ENCODE measurements at places on chromosomes 2 and 18.

- DNase-seq, result no peak
Measured at GRCh38 chr2:120531365-120531764, 185.4 kb downstream of the INHBB start.

GRCh38 chr2:160694631-160695030 lies 201.0 kb upstream of the RBMS1 start:
- DNase-seq, result no peak

GRCh38 chr2:209441541-209441940 lies 17.7 kb downstream of the MAP2 start:
- DNase-seq, result no peak

- DNase-seq, result no peak
Measured at GRCh38 chr18:41992066-41992465, 37.0 kb downstream of the PIK3C3 start.

DNA sequence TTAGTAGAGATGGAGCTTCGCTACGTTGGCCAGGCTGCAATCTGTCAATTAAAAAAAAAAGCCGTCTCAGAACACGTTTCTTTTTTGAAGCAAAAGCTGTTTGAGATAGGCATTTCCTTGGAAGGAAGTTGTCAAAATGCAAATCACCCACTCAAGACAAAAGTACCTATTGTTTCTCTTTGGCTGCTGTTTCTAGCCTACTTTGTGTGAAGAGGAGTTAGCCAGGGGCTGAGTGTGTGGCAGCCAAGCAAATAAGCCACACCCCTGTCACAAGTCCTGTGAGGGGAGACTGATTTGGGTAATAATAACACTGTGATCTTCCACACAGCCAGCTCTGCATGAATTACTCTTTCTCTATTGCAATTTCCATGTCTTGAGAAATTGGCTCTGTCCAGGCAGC lies 47.4 kb upstream of the CDCA7 start:
- DNase-seq, result no peak

DNA sequence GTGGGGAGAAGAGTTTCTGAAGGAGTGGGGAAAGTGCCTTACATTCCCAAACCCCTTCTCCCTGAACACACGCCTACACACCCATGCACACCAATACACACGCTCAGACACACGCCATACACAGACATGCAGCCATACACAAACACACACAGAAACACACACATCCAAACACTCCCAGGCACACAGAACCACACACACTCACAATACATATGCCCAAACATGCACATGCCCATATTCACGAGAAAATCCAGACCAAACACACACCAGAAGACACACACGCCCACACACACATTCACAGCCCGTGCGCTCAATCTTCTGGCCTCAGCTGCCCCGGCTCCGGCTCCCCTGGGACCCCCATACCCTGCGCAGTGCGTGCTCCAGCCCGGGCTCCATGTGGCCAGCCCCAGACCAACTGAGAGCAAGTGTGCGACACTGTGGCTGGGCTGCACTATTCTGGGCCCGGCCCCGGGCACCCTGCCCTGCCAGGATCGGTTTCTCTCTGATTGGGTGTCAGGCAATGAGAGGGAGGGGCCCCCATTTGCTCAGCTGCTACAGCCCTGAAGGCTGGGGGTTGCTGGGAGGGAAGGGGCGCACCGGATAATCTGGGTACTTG lies at the start of gene PRKAG3:
Gene PRKAG3 (minus strand): TSS at position 426 of the 613 bp plus-strand sequence.
- DNase-seq, result no peak

DNA sequence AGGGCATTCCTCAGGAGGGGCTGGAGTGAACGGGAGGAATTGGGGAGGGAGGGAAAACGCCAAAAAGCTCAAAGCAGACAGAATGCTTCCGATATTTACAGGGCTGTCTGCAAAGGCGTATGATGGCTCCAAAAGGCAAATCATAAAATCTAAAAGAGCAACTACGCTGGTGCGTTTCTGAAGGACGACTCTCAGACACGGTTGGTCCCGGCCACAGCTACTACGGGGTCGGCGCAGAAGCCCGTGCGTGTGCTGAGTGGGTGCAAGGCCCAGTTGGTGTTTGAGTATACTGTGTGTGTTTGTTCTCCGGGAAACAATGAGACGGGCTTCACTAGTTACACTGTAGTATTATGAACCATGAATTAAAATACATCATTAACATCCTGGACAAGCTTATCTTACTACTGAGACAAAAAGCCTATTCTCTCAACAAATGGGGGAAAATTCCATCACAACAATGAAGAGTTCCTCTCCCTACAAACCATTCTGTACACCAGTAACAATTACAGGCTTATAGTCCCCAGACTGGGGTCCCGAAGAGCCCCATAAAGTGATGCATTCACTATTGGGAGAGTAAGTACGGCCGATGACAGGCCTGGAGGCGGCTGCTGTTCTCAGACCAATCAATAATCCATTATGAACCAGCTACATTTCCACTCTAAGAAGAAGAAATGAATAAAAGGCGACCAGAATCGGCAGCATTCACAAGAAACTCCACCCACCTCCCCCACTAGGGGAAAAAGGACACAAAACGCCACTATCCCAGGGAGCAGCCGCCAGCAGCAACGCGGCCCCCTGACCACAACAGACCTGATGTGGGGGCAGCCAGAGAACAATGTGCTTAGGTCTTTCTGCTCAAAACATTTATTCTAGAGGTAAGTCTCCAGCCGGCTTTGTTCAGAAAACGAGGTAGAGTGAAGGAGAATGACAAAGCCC lies 43.4 kb downstream of the ZNF516 start:
- DNase-seq, result no peak

DNA sequence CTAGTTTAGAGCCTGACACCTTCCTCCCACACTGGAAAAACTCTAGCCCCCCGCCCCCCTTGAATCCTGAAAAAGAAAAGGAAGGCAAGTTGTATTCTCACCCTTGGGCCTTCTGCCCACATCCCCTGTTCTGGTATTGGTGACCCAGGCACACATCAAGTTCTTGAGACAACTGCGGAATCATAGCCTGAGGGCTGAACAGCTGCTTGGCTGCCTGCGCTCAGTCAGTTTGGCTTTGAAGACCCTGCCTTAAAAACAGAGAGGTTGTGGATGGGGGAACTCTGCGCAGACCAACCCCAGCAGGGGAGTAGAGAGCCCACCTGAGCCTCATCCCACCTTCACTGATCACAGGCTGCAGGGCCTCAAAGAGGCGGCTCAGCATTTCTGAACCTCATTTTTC lies 229.2 kb downstream of the ANAPC1 start:
- DNase-seq, result no peak

DNA sequence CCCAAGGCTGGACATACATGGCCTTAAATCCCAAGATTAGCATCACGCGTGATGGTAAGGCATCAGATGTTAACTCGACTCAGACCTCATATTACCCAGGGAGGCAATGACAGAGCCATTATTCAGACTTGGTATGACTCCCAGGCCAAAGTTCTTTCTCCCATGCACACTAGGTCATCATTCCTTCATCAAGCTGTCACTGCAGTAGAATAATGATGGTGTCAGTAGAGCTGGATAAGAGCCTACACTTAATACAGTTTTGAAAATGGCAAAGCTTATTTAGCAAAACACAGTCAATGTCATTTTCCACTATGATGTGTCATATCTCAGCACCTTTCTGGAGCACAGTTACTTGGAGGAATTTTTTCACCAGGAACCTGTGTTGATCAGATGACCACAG lies 663.3 kb downstream of the SUCLG1 start:
- DNase-seq, result no peak

DNA sequence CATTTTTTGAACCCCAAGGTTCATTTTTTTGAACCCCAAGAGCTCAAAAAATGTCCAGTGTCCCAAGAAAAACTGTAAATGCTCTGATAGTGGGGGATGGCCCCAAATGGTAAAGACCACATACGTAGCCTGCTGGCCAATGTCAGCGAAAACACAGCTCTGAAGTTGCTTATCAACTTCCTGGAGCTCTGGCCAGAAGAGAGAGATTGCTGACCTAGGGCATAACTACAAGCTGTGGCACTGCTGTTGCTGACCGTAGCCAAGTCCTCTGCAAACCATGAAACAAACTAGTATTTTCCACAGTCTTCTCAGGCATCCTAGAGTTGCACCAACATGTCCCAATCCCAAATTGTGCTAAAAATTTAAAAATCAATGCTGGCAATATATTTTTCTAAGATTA lies 50.9 kb downstream of the REEP1 start:
- DNase-seq, result no peak

- no peak for DNase-seq
Measured at GRCh38 chr18:9998330-9998729, 84.5 kb downstream of the VAPA start.

DNA sequence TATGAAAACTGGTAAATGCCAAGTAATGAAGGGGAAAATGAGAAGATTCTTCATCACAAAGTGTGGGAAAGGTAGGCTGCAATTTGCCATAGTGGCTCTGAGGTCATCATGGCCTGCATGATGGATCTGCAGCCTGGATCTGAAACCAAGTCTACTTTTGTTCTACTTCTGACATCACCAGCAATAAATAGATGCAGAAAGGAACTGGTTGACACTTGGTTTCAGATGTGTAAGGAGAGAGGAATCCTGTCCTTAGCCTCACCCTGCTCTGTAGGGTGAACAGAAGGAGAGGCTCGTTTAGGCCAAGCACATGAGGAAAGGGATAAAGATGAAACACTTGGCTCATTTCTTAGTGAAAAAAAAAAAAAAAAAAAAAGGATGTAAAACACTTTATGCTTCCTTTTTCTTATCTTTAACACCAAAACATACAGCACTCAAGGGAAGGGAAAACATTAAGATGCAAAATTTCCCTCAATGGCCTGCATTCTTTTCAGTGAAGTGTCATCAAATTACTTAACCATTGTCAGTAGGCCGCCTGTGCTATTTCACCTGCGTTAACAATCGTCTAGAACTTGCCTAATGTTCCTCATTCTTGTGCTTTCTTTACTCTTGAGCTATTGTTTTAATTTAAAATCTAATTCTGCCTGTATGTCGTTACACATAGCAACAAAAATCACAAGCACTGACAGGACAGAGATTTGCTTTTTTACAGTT lies 3.9 kb downstream of the NEB start:
- DNase-seq, result no peak

GRCh38 chr2:144660518-144661316 lies 140.8 kb upstream of the ZEB2 start:
- DNase-seq, result no peak

GRCh38 chr2:101658387-101658786 lies 39.1 kb upstream of the MAP4K4 start:
- no peak for DNase-seq

DNA sequence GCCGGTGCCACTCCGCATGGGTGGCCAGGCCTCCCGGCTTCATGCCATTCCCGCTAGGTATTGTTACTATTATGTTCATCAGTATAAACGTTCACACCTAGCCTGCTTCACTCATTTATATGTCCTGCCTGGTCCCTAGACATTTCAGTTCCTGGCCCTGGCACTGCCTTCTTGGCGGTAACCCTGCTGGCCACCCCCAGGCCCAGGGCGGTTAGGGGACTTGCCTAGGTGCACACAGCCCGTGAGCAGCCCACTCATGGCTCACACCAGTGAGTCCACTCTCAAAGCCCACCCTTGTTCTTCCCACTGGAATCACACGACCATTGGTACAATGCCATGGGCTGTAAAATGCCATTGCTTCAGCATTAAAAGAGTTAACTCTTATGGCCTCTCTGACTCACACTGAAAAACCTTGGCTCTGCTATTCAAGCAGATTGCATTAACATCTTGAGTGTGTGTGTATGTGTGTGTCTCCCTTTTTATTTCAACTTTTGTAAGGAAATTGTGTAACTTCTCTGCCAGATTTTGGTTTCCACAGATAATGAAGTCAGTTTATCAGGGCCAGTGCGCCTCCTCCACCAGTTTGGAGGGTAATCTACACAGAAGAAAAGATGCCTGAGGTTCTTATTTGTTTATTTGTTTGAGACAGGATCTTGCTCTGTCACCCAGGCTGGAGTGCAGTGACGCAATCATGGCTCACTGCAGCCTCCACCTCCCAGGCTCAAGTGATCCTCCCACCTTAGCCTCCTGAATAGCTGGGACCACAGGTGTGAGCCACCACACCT lies 74.2 kb downstream of the RAB31 start:
- DNase-seq, result no peak

DNA sequence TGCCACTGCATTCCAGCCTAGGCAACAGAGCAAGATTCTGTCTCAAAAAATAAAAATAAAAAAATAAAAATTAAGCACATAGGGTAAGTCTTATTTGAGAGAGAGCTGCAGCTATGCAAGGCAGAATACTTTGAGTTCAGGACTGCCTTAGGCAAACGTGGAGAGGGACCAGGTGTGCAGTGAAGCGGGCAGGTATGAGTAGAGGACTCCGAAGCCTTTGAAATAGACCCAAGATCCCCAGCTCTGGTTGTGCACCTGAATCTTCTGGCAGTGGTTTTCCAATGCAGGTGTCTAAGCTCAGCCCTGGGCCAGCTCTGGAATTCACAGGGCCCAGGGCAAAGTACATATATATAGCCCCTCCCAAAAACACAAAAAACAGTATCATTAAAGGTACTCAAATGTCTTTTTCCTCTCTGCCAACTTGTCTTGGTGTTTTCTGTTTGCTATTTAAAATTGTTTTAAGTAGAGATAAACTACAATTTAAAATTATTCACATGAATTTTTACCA lies 21.2 kb downstream of the TGIF1 start:
- DNase-seq, result no peak

GRCh38 chr18:5488844-5489243 lies 55.0 kb downstream of the EPB41L3 start:
- no peak for DNase-seq

DNA sequence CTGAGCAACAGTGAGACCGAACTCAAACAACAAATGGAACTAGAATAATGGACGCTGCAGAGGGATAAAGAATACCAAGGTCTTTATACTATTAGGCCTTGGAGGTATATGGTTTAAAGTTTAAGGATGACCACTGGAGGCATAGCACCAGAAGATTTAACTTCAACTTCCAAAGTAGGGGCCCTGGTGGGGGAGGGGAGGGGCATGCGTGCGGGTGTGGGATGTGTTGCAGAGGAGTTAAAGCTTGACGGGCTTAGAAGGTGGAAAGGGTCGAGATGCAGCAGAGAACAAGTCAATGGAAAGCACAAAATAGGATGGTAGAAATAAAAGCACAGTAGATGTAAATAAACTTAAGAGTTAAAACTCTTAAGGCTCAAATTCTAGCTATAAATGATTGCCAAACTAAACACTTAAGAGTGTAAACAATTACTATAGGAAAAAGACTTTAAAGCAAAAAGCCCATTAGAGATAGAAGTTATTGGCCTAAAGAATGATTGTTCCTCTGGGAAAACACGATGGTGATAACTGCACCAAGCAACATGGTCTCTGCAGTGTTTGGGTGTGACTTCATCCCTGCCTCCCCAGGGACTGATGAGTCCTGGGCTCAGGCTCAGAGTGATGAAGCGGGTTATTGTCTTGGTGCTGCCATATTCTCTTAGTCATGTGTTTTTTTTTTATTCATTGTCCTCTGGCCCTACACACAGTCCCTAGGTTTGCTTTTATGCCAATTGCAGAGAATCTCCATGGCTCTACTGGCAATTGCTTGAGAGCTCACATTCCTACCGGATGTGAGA lies 13.0 kb downstream of the RRM2 start:
- no peak for DNase-seq

All from WTC11 (cell line).